ENCODE measurements at places on chromosomes 2 and 18. TPM values are rescaled to one million over a fixed set of nuclear protein-coding genes. Genes with fewer than 3 reads are reported as not detected.

DNA sequence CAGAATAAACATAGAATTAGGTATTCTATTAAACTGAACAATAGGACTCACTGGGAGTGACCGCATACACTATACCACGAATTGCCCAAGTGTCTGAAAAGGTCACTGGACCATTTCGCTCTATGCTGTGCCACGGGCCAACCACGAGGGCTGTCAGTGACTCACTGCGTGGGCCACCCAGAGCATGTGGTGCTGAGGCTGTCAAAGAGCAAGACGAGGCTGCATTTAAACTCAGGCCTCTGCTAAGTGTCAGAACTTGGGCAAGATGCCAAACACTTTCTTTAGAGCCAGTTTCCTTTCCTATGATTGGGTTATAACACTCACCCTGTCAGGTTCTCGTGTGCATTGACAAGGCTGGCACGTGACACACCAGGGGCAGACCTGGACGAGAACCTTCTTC is 97.5 kb downstream of the SH3YL1 start:
- no peaks in the 10 kb centered on the region for H3K4me1 ChIP-seq
- no peaks in the 10 kb centered on the region for H3K36me3 ChIP-seq
- H3K4me3 ChIP-seq = no peak overlapping the region
- peaks cover 12% of the 10 kb centered on the region for H3K27me3 ChIP-seq

DNA sequence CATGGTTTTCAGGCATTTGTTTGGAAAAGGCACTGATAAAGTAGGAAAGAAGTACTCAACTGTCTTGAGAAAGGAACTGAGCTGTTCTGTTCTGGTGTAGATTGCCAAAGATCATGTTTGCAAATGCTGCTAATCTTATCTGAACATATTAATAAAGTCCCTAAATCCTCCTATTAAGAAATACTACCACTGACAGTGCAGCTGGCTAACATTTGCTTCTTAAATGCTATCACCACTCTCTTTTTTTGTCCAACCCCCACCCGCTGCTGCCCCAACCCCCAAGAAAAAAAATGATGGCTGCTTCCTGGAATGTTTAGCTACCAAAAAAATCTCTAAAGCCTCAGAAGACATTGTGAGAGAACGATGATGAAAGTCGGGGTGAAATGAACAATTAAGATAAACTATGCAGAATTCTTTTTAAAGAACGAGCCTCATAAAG is 130.7 kb downstream of the CCBE1 start:
- no peaks in the 10 kb centered on the region for H3K4me1 ChIP-seq
- peaks cover 3% of the 10 kb centered on the region for H3K27me3 ChIP-seq
- H3K27ac ChIP-seq = no peak overlapping the region
- H3K36me3 ChIP-seq = no peaks in the 10 kb centered on the region
- H3K4me3 ChIP-seq = no peak overlapping the region

The CERKL gene
- not detected for total RNA-seq

The NEU2 gene
- not detected for total RNA-seq
